Bone marrow (tissue), 2 donors: ENCODE measurements at places on chromosomes 7 and 10.

GRCh38 chr10:32412499-32412853, 33.5 kb upstream of the CCDC7 start:
- DNase-seq = no peak

DNA sequence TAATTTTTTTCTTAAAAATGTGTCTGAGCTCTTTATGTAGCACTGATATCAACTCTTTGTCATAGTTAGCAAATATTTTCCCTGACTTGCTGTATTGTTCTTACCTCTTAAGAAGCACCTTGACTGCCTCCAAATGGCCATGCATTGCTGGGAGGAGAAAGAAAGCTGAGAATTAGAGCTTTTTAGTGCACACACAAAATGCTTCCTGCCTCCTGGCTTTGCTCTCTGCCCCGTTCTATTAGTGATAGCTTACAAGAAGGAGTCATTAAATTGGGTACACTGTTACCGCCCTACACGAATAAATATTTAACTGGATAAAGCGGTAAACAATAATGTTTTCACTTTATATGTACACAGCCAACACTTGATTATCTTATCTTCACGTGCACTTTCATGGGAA, 4.1 kb downstream of the ANKRD16 start:
- no peak for DNase-seq

DNA sequence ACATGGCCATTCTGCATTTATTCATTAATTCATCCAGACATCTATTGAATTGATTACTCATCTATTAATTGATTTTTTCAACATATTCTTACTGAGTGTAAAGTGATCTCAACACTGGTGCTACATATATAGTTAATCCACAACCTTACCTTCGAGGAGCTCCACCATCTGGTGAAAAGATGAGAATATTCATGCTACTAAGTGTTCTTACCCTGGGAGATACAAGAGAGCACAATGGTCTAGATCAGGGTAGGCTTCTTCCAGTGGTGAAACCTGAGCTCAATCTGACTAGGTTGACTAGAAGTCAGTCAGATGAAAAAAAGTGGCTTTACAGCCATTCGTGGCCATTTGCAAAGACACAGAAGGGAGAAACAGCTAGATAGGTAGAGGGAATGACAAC, 507.4 kb downstream of the ANKRD7 start:
- DNase-seq = no peak

- no peak for DNase-seq
These were observed 12.9 kb downstream of the MTPN start for GRCh38 chr7:135964274-135964673.

GRCh38 chr10:55400075-55400849, 599.2 kb upstream of the PCDH15 start:
- DNase-seq = no peak

DNA sequence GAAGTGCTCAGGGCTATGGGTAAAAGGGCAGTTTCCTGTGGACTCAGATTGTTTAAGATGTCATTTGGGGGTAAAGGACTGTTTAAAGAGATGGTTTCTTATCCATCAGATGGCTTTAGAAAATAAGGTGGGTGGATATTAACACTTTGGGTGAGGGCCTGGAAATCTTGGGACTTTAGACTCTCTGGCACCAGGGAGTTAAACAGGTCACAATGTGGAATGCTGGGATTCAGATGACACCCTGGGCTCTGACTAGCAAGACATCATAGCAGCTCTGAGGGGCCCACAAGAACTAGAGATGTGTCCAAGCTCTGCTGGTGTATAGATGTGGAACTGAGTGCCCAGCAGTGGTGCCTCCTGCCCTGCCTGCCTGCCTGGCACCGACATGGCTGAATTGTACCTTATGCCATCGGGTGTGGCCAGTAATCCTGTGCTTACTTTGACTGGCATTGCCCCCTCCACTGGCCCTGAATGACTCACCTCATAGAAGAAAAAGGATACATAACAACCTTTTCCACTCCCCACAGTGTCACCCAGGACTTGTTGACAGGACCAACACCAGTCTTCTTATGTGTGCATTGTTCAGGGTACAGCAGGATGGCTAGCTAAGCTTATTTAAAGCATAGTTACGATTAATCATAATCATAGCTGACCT, 100.0 kb upstream of the PRR15 start:
- DNase-seq = no peak

DNA sequence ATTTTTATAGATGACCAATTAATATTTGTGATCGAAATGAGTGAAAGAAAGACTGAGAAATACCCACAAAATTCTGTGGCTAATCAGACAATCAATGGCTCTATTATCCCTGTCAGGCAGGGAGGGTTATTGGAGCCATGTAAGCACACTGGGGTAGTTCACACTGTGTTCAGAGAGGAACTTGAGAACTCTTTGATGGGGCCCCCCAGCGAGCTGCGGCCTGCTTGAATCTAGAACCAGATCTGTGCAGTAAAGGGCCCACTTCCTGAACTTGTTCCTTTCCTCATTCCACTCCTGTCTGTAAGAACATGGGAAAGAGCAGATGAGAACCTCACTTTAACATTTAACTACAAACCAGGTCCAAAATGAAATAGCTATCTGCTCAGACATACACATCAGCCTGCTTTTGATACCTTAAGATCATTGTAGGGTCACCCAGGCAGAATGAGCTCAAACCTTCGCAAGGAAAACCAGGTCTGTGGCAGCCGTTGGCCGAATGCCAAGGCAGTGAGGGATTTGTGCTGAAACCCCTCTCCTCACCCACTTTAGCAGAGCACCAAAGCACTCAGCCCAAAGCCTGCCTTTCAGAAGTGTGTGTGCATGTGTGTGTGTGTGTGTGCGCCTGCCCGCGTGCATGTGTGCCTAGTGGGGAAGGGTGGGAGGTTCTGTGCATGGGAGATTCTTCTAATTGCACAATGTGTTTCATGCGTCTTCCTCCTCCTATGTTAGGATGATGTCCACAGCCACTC, 365.6 kb upstream of the MGMT start:
- no peak for DNase-seq

DNA sequence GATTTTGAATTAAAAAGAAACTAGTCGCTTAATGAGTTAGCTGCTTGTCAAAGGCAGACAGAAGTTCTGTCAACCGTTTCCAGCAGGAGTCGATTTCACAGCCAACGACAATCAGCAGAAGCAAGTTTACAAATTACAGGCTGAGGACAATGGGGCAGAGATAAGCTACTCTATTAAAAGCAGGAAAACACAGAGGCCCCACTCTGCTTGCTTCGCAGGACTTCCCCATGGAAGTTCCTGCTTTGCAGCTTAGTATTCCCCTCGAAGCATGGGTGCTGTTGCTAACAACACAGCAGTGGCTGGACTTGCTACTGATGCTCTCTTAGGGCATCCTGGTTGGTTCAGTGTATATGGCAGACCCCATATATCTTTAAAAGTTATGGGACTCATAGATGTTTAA, 50.8 kb upstream of the KLF6 start:
- no peak for DNase-seq

DNA sequence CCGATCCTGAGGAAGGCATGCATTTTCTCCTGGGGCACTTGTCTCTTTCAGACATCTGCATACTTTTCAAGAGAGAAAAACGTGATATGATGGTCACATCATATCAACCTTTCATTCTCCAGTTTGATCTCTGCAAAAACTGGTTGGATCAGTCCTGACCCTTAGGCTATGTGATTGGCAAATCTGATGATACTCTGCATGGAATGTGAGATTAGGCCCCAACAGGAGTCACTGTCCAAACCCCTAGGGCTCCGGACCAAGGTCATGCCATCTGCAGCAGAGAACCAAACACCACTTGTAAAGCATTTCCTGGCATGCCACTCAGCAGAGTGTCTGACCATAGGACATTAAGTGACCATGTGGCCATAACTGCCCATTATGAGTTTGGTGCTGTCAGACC, 8.6 kb downstream of the GCK start:
- no peak for DNase-seq

DNA sequence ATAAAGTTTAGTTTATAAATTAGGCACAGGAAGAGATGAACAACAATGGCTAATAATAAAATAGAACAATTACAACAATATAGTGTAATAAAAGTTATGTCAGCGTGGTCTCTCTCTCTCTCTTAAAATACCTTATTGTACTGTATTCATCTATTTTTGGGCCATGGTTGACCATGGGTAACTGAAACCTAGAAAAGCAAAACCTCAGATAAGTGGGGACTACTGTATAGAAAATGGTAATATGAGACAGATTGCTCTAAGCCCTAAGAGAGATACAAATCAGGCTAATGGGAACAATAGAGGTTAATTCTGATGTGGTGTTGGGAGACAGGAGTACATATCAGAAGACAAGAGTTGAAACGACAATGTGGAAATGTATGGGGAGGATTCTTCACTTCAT, 86.2 kb downstream of the ZNF365 start:
- DNase-seq = no peak

- DNase-seq = no peak
These were observed 37.3 kb upstream of the SLC29A3 start for GRCh38 chr10:71281646-71282322.

DNA sequence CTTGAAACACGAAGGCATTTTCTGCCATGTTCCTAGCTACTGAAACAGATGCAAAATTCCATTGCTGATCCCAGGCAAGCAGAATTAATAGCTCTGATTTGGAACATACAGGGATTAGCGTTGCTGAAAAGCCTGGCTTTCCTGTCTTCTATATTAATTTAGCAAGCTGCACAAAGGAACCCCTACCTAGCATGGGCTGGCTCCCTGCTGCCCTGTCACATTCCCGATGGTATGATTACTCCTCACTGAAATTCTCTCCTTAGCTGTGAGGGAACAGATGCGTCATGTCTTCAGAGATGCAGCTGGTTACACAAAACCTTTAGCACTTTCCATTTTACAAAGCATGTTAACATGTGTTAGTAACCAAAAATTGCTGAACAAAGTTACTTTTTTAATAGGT, 878.9 kb downstream of the TYW1 start:
- DNase-seq = no peak

DNA sequence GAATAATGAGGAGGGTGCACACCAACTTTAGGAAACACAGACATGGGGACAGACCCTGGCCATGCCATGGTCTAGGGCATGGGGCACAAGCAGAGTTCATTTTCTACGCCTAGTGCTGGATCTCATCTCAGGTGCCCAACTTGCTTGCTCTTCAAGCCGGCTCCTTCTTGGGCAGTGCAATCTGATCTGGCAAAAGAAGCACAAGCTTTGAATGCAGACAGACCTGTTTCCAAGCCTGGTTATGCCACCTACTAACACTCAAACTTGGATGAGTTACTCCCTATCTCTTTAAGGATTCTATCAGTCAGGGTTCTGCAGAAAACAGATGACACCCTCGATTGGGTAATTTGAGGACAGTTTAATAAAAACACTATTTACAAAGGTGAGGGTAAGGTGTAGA, 34.9 kb upstream of the WAPL start:
- DNase-seq = no peak

GRCh38 chr7:100208911-100209408, 10.8 kb upstream of the PVRIG start:
- no peak for DNase-seq

GRCh38 chr7:152615031-152615741, 60.8 kb downstream of the XRCC2 start:
- DNase-seq = no peak

GRCh38 chr7:116802746-116803152, 59.6 kb upstream of the CAPZA2 start:
- no peak for DNase-seq

DNA sequence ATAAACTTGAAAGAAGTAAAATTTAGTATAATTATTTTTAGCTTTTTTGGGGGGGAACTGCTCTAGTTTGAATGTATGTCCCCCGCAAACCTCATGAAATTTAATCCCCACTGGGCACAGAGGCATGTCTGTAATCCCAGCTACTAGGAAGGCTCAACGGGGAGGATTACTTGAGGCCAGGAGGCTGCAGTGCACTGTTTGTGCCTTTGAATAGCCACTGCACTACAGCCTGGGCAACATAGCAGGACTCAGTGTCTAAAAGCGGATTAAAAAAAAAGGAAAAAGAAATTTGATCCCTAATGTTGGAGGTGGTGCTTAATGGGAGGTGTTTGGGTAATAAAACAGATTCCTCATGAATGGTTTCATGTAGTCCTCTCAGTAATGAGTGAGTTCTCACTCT, 43.1 kb upstream of the PHF14 start:
- no peak for DNase-seq

GRCh38 chr10:22752272-22752889, 38.0 kb upstream of the PIP4K2A start:
- no peak for DNase-seq

DNA sequence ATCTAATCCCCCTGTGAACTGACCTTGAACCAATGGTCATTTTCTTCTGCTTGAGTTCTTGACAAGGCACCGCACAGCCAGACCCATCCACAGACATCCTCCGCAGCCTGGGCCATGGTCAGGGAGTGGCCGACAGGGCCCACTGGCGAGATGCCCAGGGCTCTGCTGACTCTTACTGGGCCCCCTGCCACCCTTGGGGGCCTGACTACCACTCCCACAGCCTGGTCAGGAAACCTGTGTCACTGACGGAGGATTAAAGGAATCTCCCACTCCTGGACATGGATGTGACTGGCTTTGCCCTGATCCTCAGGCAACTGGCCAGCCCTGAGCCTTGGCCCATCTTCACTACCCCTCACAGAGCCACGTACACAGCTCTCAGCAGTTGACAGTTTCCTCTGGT, 50.4 kb upstream of the ENO4 start:
- DNase-seq = no peak

- DNase-seq = no peak
These were observed 13.6 kb upstream of the FOXL3 start for GRCh38 chr7:276230-276835.

DNA sequence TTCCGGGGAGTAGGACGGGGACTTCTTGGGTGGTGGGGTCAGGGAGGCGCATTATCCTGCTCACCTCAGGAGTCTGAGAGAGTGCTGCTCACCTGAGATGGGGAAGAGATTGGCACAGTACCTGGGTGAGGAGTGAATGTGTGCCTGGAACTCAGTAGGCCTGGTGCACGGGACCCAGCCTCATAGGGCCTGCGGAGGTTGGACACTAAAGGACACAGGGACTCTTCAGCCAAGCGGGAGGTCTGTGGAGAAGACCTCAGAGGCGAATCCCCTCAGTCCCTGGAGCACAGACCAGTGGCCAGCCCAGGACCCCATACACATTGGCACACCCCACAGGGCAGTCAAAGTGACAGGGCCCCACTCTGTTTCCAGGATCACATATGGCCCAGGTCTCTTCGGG, 73.2 kb downstream of the OAT start:
- no peak for DNase-seq

DNA sequence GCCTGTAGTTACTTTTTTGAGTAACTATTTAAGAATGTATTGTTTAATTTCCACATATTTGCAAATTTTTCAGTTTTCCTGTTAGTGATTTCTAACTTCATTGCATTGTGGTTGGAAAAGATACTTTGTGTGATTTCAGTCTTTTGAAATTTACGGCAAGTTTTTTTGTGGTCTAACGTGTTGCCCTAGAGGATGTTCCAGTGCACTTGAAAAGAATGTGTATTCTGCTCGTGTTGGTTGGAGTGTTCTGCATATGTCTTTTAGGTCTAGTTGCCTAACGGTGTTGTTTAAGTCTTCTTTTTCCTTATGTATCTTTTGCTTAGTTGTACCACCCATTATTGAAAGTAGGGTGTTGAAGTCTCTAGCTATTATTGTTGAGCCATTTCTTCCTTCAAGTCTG, 59.7 kb downstream of the LCOR start:
- DNase-seq = no peak
